ENCODE measurements at places on chromosomes 16 and 17.

DNA sequence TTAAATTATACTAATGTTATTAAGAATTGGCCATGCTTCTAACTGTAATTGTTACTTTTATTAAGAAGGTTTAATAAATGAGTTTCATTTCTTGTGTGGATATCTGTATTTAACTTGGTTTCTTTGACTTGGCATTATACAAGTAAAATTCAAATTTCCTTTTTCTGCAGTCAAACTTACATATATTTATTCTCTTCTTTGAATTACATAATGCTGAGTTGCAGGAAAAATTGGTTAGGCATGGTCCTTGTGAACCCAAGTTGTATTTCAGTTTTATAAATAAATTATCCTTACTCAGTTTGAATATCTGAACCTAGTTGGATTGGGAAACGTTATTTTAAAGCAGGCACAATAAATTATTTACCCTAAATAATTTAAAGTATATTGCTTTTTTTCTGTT, 54.8 kb downstream of the NLK start:
- no peak for DNase-seq

- peak; percentile 48 for DNase-seq
Observed at GRCh38 chr17:7437950-7438614, 1.2 kb upstream of the FGF11 start.

DNA sequence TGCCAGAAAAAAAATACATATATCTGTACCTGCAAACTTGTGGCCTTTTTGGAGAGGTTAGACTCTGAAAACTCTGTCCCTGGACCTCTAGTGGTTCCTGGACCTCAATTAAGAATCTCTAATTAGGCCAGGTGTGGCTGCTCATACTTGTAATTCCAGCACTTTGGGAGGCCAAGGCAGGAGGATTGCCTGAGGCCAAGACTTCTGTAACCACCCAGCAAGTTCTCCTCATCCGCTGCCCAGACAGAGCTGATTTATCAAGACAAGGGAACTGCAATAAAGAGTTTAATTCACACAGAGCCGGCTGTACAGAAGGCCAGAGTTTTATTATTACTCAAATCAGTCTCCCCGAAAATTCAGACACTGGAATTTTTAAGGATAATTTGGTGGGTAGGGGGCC, 4.2 kb downstream of the ASPA start:
- no peak for DNase-seq

- no peak for DNase-seq
Observed at GRCh38 chr17:80876950-80877728, 114.5 kb upstream of the CHMP6 start.

DNA sequence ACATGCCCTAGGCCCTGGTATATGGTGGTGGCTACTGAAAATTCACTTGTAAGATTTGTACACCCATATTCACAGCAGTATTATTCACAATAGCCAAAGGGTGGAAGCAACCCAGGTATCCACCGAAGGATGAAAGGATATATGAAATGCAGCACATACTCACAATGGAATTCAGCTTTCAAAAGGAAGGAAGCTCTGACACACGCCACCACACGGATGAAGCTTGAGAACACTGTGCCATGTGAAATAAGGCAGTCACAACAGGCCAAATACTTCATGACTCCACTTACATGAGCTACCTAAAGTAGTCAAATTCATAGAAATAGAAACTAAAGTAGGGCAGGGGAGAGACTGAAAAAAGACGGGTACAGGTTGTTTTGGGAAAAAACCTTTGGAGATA, 2.9 kb downstream of the XPO6 start:
- DNase-seq = no peak

GRCh38 chr16:55297062-55297909, 26.7 kb upstream of the IRX6 start:
- no peak for DNase-seq

GRCh38 chr17:7259555-7259889, 2.8 kb downstream of the CLDN7 start:
- DNase-seq = no peak

DNA sequence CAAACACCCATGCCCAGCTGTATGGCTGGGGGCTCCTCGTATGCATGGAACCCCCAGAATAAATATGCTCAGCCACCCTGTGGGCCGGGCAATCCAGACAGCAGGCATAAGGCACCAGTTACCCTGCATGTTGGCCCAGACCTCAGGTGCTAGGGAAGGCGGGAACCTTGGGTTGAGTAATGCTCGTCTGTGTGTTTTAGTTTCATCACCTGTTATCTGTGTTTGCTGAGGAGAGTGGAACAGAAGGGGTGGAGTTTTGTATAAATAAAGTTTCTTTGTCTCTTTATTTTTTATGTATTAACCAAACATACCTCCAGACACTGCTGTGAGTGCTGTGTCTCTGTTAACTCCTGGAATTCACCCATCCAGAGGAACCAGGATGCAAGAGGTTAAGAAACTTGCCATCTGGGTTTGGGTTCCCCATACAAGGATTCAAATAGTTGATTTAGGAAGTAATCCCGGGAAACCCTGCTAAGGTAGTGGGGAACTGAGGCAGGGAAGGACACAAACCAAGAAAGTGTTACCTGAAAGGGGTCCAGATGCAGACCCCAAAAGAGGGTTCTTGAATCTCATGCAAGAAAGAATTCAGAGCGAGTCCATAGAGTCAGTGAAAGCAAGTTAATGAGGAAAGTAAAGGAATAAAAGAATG, 37.4 kb upstream of the IL21R start:
- DNase-seq = no peak

DNA sequence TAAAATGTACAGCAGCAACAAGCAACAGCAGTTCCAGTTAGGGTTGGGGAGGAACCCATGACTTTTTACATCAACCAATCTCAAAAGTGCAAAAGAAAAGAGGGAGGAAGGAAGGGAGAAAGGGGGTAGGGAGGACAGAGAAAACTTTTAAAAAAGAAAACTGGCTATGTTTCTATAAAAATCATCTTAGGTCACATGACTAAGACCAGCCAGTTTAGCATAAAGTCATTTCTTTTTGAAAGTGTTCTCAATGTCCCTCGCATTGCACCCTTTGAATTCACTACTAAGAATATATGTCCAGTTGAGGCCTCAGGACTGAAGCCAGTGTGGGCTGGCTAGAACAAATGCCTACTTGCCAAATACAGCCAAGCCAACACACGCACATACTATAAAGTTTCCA, 28.9 kb downstream of the DCUN1D3 start:
- no peak for DNase-seq

DNA sequence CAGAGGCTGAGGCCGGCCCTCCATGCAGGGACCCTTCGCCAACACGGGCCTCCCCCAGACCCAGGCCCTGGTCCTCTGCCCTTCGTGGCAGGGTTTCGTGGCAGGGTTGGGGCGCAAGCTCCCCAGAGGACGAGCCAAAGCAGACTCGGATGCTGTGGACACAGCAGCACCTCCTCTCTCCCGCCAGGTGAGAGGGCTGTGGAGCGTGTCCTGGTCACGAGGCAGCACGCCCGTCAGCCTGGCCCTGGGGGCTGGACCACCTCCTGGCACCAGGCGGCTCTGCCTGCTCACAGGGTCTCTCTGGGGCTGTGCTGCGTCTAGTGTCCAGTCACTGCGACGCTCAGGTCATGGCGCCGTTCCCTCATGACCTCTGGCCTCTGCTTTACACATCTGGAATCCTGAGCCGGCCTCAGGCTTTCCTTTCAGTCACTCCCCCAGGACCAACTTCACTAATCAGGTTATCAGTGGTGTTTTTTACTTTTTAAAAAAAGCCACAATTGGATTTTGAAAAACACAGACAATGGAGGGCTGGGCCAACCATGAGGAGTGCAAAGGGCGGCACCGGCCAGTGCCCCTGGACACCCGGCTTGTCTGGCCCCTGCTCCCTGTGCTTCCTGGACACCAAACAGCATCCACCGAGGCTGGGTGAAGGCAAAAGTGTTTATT, 5.4 kb downstream of the NDUFAF8 start:
- DNase-seq = no peak

GRCh38 chr17:39171933-39172332, 6.0 kb upstream of the ARL5C start:
- no peak for DNase-seq

DNA sequence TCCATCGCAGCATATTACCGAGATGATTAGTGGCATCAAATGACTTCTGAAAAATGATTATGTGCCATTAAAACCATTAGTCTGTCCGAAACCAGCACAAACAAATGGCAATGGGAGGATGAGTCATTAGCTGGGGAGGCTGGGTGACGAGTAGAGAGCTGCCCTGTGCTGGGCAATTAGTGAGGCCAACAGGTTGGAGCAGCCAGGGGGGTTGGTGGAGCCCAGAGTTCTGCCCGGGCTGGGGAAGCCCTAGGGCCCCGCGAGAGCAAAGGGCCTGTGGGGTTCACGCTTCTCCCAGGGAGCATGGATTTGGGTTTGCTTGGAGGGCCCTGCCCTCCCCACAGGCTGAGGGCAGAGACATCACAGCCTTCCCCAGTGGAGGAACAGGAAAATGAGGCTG, 152.1 kb upstream of the RPL38 start:
- DNase-seq = no peak

DNA sequence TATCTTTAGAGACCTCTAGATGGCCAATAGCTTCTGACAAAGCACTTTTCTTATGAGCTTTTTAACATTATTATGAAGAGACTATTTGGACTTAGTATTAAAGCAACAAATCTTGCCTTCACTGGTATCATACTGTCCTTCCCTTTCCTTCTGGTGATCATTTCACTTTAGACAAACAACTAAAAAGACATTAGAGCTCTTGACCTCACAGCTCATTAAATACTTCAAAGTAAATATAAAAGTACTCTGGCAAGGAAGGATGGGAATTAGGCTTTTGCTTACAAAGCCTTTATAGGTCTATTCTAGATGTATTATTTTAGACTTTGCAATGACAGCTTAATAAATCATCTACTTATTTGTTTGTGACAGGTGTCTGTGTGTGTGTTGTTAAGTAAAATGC, 11.1 kb downstream of the STXBP4 start:
- DNase-seq = no peak

- DNase-seq = no peak
Observed at GRCh38 chr17:7292729-7293128, 1.7 kb downstream of the YBX2 start.

DNA sequence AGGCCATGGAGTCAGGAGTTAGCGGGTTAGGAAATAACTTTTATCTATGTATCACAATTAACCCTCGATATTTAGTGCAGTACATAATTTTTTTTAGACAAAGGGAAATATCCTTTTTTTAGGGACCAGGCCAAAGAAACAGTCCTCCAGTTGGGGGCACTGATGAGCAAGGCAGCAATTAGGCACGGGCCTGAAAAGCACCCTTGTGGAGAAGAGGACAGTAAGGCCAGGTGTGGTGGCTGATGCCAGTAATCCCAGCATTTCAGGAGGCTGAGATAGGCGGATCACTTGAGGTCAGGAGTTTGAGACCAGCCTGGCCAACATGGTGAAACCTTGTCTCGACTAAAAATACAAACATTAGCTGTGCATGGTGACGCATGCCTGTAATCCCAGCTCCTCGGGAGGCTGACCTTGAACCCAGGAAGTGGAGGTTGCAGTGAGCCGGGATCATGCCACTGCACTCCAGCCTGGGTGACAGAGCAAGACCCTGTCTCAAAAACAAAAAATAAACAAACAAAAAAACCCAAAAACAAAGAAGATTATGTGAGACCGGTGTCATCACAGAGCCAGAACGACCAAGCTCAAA, 158.3 kb upstream of the NOL11 start:
- no peak for DNase-seq

DNA sequence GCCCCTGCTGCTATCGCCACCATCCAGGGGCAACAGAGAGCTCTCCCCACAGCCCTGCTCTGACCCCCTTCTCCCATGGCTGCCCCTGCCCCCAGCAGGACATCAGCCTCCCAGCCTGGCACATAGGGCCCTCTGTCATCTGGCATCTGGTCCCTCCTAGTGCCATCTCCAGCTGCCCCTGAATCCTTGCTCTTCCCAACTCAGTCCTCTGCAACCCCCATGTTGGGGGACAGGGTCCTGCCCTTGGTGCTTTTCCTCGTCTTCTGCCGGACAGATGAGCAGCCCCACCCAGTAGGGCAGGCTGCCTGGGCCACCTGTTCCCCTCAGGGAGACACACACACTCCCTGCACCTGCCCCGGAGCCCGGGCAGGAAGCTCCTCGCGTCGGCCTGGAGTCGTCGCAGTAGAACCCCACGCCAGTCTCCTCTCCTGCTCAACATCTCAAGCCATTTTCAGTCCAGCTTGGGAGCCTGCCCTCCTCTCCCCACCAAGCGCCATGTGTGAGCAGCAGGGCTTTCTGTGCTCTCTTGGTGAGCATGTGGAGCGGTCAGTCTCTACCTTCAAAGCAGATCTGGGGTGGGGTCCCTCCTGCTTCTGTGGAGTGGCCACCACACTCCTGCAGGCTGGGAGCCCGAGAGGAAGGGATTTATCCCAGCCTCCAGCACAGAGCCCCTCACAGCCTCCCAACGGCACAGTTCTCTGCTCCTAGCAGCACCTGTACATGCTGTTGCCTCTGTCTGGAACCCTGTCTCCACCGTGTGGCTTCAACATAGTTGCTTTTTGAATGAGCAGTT, 28.2 kb downstream of the TNFRSF13B start:
- DNase-seq = no peak

- DNase-seq = no peak
Observed at GRCh38 chr16:85664580-85665372, 24.0 kb downstream of the GINS2 start.

DNA sequence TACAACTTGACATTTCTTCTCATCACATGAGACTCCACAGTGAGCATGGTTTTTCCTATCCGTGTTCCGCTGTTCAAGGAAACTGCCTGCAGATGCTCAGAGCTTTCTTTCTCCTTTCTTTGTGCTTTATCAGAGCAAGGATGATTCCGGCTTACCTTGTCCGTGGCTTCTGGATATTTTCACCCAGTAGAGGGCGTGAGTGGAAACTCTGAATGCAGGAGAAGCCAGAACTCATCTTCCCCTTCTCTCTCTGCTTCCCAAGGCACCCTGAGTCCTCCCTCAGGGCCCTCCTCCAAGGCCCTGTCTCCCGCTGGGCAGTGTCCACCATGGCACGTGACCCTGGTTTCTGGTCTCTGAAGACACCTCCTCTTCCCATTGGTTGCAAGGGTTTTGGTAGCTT, 721.1 kb upstream of the RBFOX1 start:
- DNase-seq = no peak

- DNase-seq = no peak
Observed at GRCh38 chr17:37493249-37494027, 3.7 kb downstream of the DUSP14 start.

- DNase-seq = no peak
Observed at GRCh38 chr17:45783593-45784292, 377 bp upstream of the CRHR1 start.

- no peak for DNase-seq
Observed at GRCh38 chr17:38711792-38712571, 6.9 kb downstream of the MLLT6 start.

GRCh38 chr16:84738255-84739038, 38.6 kb downstream of the USP10 start:
- peak; percentile 64 for DNase-seq

DNA sequence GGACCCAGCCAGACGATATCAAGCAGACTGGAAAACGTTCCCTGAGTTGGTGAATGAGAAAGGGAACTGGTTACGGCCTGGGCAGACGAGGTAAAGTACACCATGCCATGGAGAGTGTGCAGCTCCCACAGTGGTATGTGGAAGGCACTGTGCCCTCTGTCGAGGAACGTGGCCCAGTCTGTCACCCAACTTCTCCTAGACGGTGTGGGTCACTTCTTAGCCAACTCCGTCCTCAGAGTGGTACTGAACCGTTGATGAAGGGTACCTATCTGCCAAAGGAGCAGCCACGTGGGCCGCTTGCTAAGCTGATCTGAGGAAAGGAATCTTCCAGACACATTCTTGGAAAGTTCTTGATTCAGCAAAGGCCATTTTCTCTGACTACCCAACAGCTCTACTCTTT, 56.0 kb upstream of the AXIN2 start:
- no peak for DNase-seq

GRCh38 chr17:8057691-8058114, 18.8 kb downstream of the ALOX15B start:
- DNase-seq = peak; percentile 79

- DNase-seq = no peak
Observed at GRCh38 chr17:28370035-28370743, at the start of gene VTN. TSS of gene VTN (minus strand) at chr17:28370307. CDS start at chr17:28370203, 104 bp downstream.
